Stimulated activated CD8-positive, alpha-beta memory T cell treated with anti-CD3 and anti-CD28 coated beads, Interleukin-15, amount 100 ng/mL, for 48 hours (primary cell): ENCODE measurements at places on chromosomes 5 and 9.

- no peak for DNase-seq
Measured at GRCh38 chr5:165881259-165881658, 2375.8 kb downstream of the MAT2B start.

- peak; percentile 39 for DNase-seq
Measured at GRCh38 chr9:93003552-93004407, 54.7 kb upstream of the SUSD3 start.

GRCh38 chr5:73152411-73153388 lies 20.3 kb upstream of the TMEM174 start:
- no peak for DNase-seq

DNA sequence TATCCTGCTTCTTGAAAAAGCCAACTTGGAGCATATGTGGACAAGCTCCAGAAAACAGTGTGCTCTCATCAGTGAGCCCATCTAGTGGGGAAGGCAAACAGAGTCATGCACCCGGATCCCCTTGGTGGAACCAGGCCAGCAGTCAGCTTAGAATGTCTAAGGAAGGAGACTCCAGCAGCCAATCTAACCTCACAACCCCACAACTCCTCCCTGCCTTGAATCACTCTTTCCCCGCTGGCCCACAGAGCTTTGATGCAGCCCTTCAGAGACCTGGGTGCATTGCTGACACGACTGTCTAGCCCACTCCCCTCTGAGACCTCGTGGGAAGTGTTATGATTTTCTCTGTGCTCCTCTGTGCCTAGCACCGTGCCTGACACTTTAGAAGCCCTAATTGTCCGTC lies 623.7 kb downstream of the BNC2 start:
- DNase-seq = no peak

DNA sequence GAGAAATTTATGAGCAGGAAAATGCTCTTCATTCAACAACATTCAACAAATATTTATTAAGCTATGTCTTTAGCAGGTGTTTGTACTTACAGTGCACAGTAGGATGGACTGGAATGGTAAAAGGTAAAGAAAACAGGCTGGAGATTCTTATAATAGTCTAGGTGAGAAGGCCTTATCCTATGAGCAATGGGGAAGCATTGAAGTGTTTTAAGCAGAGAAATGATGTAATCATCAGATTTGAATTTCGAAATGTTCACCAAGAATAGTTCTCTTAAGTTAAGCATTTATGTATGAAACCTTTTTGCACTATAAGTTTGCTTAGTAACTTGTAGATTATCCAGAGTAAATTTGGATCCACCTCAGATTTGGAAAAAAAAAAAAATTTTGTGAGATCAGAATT lies 209.3 kb downstream of the NR3C1 start:
- no peak for DNase-seq

GRCh38 chr5:57955511-57955910 lies 472.9 kb upstream of the ACTBL2 start:
- no peak for DNase-seq

DNA sequence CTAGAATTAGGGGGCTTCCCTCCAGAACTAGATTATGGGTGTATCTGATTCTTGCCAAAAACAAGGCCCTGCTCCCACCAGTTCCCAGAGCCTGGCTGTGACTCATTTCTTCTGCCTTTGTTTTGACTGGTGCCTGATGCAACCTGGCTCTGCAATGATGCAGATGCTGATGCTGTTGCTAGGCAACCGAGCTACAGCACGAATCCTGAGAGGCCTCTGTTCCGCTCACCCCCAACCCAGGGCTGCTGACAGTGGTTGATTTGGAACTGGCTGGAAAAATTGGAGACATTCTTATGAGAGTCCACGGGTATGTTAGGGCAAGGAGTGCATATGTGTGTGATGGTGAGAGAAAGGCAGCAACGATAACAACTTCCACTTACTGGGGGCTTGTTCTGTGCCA lies 100.3 kb downstream of the NSG2 start:
- DNase-seq = peak; percentile 19

DNA sequence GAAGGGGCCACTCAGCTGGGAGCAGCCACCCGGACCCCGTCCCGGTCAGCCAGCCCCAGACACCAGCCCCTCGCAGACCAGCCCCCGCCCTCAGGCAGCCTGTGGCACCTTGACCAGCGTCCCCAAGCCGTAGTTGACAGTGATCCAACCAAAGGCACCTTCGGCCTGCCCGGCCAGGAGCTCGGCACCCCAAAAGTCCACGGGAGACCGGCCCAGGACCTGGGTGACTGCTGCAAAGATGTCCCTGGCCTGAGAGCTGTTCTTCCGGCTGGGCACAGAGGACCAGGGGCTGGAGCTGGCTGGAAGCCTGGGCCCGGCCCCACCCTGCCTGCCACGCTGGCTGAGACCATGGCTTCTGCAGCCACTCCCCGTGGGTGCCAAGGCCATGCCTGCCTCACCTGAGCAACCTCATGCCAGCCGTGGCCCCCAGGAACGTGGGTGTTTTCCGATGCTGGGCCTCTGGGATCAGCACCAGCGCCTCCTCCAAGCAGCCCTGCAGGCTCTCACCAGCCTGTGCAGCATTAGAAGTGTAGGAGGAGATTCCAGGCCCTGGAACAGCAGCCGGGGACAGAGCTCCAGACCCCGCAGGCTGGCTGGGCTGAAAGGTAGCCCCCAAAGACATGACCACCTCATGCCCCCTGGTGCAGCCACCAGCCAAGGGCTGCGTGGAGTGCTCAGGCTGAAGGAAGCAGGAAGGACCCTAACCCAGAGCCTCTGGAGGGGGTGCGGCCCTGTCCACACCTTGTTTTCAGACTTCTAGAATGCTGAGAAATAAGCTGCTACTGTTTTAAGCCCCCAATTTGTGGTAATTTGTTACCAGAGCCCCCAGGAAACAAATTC lies 4.2 kb downstream of the ENTPD8 start:
- DNase-seq = no peak

DNA sequence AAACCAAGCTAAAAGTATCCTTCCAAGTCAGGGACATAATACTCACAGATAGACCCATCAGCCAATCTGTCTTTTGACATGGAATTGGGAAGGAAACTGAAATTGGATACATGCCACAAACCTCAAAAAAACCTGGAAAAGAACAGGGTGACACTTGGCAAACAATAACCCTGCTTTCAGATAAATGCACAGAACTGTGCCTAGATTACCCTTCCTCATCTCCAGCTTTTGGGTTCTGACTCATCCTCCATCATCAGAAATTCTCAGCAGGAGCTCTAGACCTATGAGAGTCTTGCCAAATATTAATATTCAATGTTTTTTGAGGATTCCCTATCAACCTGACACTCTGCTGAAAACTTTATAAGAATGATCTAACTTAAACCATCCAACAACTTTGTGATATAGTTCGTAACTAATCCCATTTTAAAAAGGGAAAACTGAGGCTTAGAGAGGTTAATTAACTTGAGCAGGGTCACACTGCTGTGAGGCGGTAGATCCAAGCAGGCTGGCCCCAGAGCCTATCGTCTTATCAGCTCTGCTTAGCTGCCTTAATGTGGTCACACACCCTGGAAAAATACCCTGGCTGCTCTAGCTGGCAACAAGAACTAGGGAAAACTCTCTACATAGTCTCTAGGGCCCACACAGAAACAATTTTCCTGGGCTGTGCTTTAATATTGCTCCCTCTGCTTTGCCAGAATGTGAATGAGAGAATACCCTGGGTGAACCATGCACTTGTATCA lies 157.0 kb upstream of the TRPC7 start:
- DNase-seq = no peak

DNA sequence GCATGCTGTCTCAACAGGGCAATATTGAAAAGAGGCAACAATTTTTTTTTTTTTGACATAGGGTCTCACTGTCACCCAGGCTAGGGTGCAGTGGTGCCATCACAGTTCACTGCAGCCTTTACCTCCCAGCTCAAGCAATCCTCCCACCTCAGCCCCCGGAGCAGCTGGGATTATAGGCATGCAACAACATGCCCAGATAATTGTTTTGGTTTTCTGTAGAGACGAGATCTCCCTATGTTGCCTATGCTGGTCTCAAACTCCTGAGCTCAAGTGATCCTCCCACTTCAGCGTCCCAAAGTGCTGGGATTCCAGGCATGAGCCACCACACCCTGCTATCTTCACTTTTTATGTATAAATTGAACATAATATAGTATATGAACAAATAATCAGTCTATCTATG lies 47.6 kb downstream of the PRELID2 start:
- DNase-seq = no peak

- no peak for DNase-seq
Measured at GRCh38 chr9:108103046-108103693, 613.6 kb upstream of the KLF4 start.

GRCh38 chr5:37695647-37696046 lies 144.2 kb downstream of the GDNF start:
- no peak for DNase-seq

DNA sequence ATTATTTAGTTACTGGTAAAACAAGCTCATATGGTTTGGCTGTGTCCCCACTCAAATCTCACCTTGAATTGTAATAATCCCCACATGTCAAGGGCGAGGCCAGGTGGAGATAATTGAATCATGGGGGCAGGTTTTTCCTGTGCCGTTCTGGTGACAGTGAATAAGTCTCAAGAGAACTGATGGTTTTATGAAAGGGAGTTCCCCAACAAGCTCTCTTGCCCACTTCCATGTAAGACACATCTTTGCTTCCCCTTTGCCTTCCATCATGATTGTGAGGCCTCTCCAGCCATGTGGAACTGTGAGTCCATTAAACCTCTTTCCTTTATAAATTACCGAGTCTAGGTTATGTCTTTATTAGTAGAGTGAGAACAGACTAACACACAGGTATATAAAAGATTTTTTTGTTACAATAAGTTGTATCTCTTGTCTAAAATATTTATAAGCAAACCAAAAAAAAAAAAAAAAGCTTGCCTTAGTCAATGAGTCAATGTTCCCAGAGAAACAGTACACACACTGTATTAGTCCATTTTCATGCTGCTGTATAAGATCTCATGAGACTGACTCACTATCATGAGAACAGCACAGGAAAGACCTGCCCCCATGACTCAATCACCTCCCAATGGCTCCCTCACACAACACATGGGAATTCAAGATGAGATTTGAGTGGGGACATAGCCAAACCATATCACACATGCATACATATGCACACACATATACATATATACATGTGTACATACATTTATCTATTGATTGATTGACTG lies 138.3 kb downstream of the BASP1 start:
- DNase-seq = no peak

DNA sequence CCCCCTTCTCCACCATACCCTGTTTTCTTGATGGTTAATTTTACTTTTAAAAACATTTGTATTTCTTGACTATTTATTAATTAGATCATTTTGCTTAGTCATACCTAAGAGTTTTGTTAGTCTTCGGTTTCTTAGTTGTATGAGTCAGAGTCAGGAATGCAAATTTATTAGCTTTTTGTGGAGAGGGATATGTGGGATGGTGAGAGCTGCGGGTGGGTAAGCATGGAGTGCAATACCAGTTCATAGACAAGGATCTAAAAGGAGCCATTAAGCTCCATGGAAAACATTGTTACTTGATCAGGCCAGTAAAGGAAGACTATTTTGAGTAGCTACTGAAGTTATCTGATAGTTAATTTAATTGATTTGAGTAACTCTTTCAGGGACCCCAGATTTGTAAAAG lies 77.5 kb downstream of the ZSWIM6 start:
- DNase-seq = no peak

- no peak for DNase-seq
Measured at GRCh38 chr9:128781187-128782070, 5.6 kb upstream of the TBC1D13 start.

DNA sequence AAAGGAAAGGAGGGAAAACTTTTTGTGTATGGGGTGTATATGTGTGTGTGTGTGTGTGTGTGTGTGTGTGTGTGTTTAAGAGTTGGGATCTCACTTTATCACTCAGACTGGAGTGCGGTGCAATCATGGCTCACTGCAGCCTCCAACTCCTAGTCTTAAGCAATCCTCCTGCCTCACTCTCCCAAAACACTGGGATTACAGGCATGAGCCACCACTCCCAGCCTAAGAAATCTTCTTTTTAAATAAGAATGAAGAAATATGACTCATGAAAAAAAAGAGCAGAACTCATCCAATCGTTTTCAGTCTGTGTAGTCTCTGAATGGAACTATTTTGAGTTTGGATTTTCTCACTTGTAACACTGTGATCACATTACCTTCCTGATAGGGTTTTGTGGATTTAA lies 601.5 kb downstream of the ACTL7B start:
- DNase-seq = no peak

DNA sequence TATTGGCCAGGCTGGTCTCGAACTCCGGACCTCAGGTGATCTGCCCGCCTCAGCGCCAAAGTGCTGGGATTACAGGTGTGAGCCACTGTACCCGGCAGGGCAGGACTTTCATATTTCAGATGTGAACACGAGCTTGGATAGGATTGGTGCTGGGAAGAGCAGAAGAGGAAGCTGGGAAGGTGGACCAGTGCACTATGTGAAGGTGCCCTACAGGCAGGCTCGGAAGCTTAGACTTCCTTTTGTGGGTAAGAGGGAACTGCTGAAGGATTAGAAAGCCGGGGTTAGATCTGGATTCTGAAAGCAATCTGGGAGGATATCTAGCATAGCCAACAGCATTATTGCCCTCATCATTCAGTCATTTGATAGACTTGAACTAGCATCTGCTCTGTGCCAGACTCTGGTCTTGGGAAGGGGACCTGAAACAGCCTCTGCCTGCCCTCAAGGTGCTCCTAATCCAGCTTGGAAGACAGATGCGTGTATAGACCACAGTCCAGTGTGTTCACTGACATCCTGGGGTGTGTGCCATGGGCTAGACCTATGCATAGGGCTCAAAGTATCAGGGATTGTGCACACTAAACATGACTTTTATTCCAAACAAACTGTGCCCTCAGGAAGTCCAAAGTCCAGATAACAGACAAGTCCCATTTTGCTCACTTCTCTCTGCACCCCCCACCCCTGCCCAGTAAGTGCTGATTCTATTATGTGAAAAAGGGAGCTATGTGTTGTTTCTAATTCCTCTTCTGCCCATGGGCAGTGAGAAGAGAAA lies 637 bp downstream of the CBY3 start:
- DNase-seq = no peak

GRCh38 chr5:15252331-15252730 lies 247.6 kb upstream of the FBXL7 start:
- no peak for DNase-seq

- DNase-seq = no peak
Measured at GRCh38 chr5:1032551-1033027, 24.0 kb downstream of the NKD2 start.

- DNase-seq = no peak
Measured at GRCh38 chr9:26321935-26322334, 570.7 kb downstream of the CAAP1 start.

DNA sequence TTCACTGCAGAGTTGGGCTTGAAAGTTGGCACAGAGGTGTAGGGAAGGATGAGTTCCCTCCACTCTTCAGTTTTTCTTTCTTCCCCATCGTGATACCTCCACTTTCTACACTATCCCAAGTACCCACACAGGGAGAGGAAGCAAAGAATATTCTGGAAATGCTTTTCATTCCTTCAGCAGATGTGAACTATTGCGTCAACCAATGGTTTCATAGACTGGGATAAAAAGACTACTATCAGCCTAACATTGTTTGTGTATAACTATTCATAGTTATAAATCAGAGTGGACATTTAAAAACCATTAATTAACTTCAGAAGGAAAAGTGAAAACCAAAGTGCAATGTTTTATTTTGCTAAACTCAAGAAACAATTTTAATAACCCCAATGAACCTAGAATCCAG lies 63.6 kb upstream of the MAMDC2 start:
- no peak for DNase-seq
